Heart left ventricle (tissue), 16 donors: ENCODE measurements at places on chromosomes 13 and 19.

DNA sequence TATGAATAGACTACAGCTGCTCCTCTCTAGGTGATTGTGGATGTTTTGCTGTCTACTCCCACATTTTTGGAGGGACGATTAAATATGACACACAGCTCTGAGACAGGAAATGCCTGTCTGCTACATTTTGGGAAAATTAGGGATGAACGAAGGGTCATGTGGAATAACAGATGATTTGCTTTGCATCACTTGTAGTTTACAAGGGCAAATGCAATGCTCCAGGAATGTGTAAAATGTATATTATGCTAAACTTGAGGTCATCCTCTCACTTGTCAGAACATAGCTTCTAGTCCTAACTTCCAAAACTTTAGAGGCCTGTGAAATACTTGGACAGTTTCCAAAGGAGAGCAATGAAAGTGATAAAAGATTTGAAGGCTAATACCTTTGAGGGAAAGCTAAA lies 284.2 kb upstream of the DACH1 start:
- no peak for DNase-seq

DNA sequence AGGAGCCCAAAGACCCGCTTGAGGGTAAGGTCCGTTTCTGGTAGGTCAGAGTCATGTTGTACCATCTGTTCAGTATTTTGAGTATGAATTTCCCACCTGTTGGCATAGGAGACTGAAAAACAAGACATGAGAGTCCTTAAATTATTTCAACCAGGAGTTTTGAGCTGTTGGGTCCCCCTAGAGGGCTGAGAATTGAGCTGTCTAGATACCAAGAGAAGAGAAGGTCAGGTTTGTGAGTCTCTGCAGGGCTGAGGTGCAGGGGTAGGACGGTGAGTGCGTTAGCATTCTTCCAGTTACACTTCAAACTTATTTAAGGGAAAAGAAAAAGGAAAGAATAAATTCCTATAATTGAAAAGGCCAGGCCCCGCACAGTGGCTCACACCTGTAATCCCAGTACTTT lies 5.0 kb downstream of the CBLC start:
- no peak for DNase-seq

DNA sequence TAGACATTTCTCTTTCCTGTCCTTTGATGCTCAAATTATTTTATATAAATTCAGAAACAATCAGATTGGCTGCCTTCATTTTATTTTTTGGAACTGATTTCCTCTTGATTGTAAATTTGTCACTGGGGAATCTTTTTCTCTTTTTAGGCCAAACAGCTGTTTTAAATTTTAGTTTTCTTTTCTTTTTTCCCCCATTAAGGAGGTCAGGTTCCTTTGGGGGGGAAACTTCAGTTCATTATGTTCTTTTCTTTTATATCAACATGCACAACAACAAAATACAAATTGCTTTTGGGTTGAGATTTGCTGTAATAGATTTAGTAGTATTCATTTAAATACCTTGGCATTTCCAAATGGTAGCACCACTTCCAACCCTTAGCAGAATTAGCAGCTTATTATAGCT lies 264.8 kb upstream of the SPRY2 start:
- no peak for DNase-seq

- no peak for DNase-seq
These were observed 32.5 kb upstream of the KATNAL1 start for GRCh38 chr13:30339738-30340330.
